Activated CD4-positive, alpha-beta T cell treated with anti-CD3 and anti-CD28 coated beads for 4 hours (primary cell): ENCODE measurements at places on chromosomes 1 and 21.
A peak's percentile ranks its signal among the peaks of the same experiment; 100 is the strongest.

DNA sequence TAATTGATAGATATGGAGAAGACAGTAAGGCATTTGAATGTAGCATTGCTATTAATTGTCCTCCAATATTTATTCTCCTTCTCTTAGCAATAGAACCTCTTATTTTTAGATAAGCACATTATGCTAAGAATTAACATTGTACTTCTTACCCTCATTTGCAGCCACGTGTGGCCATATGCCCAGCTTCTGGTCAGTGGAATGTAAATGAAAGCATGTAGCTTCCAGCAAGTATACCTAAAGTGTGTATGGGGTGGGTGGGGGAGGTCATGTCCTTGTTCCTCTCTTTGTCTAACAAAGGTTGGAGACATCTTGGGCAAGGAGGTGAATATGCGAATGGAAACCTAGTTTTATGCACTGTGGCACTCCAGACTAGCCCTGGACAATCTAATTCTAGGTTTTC lies 133.6 kb upstream of the HMCN1 start:
- DNase-seq, result no peak

DNA sequence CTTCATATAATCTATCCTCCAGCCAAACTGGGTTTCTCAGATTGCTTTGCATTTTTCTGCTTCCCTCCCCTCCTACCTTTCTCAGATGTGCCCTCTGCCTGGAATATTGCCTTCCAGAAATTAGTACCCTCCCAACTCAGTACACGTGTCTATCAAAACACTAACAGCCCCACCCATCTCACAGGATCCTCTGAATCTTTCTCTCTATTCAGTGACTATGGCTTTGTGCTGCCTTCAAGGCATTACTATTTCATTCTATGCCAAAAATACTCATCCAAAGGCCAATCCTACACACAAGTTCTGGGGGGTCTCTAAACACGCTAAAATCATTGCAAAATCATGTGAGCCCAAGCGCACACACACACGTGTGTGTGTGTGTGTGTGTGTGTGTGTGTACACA lies 58.4 kb downstream of the ZNF281 start:
- DNase-seq, result no peak

- DNase-seq, result no peak
Measured at GRCh38 chr1:21066356-21067012, 110.2 kb downstream of the EIF4G3 start.

DNA sequence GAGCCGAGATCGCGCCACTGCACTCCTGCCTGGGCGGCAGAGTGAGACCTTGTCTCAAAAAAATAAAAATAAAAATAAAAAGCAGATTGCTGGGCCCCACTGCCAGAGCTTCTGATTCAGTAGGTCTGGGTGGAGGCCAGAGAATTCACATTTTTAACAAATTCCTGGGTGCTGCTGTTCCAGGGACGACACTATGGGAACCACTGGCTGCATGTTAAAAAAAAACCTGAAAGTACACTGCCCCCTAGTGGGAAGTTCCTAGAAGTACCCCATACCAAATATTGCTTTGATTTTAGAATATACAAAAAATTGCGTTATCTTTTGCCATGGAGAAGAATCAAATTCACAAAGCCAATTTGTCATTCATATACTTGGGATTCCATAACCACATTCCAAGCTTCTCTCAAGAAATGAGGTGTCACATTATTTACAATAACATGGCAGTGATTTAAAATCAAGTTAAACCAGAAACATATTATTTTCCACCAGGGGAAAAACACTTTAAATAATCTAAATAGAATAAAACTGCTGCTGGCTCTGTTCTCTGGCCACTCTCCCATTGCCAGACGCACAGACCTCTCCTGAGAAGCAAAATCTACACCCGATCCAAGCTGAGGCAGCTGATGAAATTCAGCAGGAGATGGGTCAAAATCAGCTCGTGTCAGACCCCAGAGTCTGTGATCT lies 27.4 kb downstream of the SYF2 start:
- no peak for DNase-seq

DNA sequence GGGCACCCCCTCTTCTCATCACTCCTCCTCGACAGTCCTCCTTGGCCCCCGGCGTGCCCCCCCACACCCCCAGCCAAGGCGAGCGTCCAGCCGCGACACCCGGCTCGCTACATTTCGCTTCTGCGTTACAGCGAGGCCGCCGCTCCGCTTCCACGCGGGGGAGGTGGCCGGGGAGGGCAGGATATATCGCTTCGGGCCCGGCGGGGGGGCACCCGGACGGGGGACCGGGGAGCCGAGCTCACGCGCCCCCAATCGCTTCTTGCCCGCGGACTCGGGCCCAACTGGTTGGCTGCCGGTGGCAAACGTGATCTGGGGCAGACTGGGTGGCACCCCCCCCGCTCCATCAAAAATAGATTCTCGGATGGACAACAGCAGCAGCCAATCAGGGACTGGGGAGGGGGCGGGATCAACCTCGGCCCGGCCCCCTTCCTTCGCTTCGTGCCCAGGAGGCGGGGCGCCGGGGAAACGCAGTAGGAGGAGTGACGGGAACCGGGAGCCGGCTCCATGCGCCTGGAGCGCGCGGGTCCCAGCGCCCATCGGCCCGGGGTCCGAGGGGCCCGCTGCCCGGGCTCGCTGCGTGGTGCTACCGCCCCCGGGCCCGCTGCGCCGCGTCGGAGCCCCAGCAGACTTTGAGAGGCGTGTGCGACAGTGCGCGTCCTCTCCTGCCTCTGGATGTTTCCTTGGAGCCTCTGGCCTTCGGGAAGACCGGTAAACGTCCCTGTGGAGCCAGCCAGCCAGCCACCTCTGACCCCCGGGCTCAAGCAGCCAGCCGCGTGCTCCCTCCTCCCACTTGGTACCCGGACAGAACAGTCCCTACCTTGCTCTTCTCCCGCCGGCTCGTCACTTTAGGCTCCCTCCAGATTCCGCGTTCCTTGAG lies at the start of gene SLC41A1:
Gene SLC41A1 (minus strand): TSS at position 321 of the 877 bp plus-strand sequence. CDS start 2,757 bp downstream, outside the sequence.
- peak; percentile 89 for DNase-seq

GRCh38 chr1:168342572-168343280 lies 62.0 kb downstream of the TBX19 start:
- peak; percentile 94 for DNase-seq

- no peak for DNase-seq
Measured at GRCh38 chr1:224300346-224300745, 29.6 kb downstream of the NVL start.

- no peak for DNase-seq
Measured at GRCh38 chr21:45010096-45010495, 64.3 kb upstream of the ADARB1 start.

GRCh38 chr21:25887646-25888306 lies 153.0 kb downstream of the GABPA start:
- DNase-seq, result no peak

GRCh38 chr1:182955596-182956588 lies 2.9 kb upstream of the SHCBP1L start:
- DNase-seq, result no peak

DNA sequence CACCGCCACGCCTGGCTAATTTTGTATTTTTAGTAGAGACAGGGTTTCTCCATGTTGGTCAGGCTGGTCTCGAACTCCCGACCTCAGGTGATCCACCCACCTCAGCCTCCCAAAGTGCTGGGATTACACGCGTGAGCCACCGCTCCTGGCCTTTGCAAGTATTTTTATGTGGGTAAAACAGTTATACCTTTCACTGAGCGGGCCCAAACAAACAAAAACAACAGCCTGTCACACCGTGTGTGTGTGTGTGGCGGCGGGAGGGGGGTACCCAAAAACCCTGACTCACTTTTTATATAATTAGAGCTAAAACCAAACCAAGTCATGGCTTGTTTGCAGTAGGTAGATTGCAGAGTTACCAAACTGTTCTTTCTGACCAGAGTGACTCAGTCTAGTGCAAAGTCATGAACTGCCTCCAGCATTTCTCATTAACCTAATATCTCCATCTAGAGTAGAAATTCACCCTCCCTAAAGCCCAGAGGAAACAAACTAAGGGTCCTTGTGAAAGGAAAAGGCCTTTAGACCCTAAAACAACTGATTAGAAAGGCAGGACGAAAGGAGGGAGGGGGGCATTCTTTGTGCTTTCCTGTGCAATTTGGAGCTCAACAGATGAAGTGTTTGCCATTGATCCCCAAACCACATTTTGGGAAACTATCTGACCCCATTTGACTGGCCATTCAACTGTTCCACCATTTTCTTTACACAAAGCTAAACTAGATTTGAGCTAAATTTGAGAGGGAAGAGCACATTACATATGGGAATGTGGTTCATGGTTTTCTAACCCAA lies 181.0 kb downstream of the DHRS3 start:
- DNase-seq, result peak; percentile 13

DNA sequence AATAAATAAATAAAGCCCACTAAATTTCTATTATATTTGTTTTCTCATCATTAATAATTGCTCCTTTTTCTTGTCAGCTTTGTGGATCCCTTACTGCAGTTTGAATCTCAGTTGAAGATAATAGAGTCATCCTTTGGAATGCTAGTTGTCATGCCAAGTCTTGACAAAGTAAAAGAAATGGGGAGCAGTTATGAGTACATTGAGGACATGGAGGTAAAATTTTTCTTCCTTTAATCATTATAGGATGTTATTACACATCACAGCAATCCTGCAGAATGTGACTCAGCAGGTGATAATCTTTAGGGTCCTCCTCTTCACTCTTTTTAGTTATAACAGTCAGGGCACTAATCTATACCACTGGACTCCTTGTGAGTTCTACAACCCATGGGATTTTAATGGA lies 24.1 kb downstream of the MROH9 start:
- DNase-seq, result no peak

DNA sequence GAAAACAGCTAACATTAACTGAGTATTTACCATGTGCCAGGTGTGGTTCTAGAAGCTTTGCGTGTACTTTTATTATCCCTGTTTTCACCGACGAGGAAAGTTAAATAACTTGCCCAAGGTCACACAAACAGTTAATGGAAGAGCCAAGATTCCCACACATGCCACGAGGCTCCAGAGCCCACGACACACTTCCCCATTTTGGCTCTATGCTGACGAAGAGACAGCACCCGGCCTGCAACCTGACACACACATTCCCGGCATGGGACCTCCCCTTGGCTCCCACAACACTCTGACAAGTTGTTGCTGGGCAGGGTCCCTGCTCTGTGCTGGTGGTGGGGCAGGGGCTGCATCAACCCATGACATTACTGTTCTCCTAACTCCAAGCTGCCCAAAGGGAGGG lies 52.8 kb downstream of the RAP1GAP start:
- no peak for DNase-seq

GRCh38 chr21:36867291-36867905 lies 99.1 kb downstream of the HLCS start:
- no peak for DNase-seq

- no peak for DNase-seq
Measured at GRCh38 chr1:103211073-103211472, 102.8 kb upstream of the COL11A1 start.

GRCh38 chr21:42093991-42094421 lies 22.9 kb downstream of the UMODL1 start:
- DNase-seq, result no peak

GRCh38 chr21:34185026-34185750 lies 111.8 kb downstream of the MRPS6 start:
- no peak for DNase-seq

DNA sequence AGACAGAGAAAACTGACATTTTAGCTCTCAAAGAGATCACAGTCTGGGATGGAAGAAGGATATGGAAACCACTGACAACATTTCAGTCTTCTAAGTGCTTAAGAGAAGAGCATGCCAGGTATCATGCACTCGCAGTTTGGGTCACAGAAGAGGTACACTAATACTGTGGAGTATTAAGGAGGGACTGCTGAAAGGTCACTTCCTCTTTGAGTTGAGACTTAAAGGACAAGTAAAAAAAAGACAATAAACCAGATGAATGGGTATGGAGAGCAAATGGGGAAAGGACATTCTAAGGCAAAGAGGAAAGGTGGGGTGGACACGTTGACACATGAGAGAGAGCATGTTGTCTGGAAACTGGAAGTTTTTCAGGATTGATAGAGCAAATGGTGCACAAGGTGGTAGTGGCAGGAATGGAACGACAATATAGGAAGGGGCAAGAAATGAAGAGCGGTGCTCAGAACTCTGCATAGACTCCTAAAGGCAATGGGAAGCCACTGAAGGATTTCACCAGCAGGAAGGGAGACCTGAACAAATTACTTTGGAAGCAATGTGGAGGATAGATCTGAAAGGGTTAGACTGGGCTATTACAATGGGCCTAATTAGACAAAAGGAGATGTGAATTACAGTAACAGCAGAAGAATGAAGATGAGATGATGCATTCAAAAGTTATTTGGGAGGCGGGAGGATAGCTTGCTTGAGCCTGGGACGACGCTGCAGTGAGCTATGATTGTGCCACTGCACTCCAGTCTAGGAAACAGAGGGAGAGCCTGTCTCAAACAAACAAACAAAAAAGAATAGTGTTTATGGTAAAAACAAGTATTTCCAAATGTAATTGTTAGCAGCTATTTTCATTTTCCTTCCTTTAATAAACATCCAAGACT lies 11.1 kb downstream of the DIPK1A start:
- no peak for DNase-seq

DNA sequence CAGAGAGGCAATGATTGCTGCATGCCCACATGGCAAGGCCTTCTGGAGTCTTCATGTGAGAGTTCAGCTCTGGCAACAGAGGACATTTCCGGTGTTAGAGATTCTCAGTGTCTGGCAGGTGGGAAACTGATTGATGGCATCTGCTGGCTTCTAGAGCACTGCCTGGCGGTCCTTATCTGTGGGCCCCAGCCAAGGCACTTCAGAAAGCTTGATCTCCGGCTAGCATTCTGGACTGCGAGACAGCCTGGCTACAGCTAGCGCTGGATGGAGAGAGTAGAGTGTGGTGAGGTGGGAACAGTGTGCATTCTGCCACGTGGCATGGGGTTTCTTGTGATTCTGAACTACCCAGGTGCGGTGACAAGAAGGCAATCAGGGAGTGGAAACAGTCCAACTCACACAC lies 9.4 kb downstream of the ZNF678 start:
- DNase-seq, result no peak

DNA sequence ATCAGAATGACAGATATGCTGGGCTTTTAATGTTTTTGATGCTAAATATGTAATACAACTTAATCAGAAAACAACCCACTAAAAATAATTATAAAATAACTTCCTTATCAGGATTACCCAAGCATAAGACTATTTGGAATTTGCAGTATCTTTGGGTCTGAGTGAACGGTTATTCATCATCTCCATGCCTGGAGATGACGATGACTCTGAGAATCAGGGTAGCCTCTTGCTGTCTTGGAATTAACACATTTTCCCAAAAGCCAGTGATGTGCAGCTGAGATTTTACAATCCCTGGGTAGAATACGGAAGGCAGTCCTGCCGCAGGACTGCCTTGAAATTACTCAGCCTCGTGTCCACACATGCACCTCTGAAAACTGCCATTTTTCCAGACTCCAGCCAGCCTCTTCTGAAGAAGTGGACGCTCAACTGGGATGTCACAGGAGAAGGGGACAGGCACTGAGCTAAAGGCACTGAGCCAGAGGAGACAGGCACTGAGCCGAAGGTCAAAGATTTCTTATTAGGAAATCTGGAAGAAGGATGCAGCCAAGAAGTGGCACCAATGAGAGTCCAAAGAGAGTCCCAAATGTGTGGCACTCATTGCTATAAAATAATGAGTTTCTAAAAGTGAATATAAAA lies 85.5 kb downstream of the PGBD5 start:
- DNase-seq, result no peak

GRCh38 chr1:87864676-87865075 lies 536.0 kb downstream of the LMO4 start:
- DNase-seq, result no peak

- DNase-seq, result no peak
Measured at GRCh38 chr1:172268237-172268636, 152.2 kb upstream of the C1orf105 start.
